Skin of body (tissue), 3 donors: ENCODE measurements at places on chromosomes 12 and 14. TPM values are rescaled to one million over a fixed set of nuclear protein-coding genes. Genes with fewer than 3 reads are reported as not detected.

- no peak for DNase-seq
Measured at GRCh38 chr12:119423285-119423684, 88.8 kb downstream of the CCDC60 start.

DNA sequence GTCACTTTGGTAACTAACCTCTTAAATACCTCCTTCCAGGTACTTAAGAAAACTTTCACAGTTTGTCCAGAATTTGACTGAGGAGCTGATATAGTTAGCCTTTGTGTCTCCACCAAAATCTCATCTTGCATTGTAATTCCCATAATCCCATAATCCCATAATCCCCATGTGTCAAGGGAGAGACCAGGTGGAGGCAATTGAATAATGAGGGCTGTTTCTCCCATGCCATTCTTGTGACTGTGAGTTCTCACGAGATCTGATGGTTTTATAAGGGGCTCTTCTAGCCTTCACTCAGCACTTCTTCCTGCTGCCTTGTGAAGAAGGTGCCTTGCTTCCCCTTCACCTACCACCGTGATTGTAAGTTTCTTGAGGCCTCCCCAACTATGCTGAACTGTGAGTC is 7.8 kb upstream of the NOVA1 start:
- no peak for DNase-seq

- no peak for DNase-seq
Measured at GRCh38 chr14:92706386-92706785, 42.0 kb downstream of the LGMN start.

- DNase-seq: no peak
Measured at GRCh38 chr12:72269491-72269890, 2.7 kb upstream of the TRHDE start.

Gene SIX4
- 4.4 TPM for total RNA-seq
